Endothelial cell of umbilical vein (primary cell): ENCODE measurements at places on chromosomes 16 and 17. TPM values are rescaled to one million over a fixed set of nuclear protein-coding genes. Genes with fewer than 3 reads are reported as not detected.

The PRSS21 gene
- polyA plus RNA-seq = 0.19 and 0.28 TPM in 2 replicates

The PITPNM3 gene
- polyA plus RNA-seq = 1.0 and 1.1 TPM in 2 replicates

The PTX4 gene
- polyA plus RNA-seq = not detected in 2 replicates

The PRDM7 gene
- not detected in 2 replicates for polyA plus RNA-seq

The KRTAP9-2 gene
- not detected in 2 replicates for polyA plus RNA-seq

The KRTAP9-8 gene
- polyA plus RNA-seq = not detected in 2 replicates

The BICDL2 gene
- polyA plus RNA-seq = not detected in 2 replicates

The MT4 gene
- polyA plus RNA-seq = not detected in 2 replicates

The EVI2A gene
- polyA plus RNA-seq = 0.06 and 0.07 TPM in 2 replicates

The SCGB1C2 gene
- not detected in 2 replicates for polyA plus RNA-seq

The GNGT2 gene
- 2.1 and 2.8 TPM in 2 replicates for polyA plus RNA-seq

The HOXB8 gene
- 1.6 and 2.4 TPM in 2 replicates for polyA plus RNA-seq

The ZDHHC7 gene
- 46.2 and 76.3 TPM in 2 replicates for polyA plus RNA-seq

The CTF1 gene
- 4.3 and 4.7 TPM in 2 replicates for polyA plus RNA-seq

The PABPN1L gene
- polyA plus RNA-seq = not detected in 2 replicates

The ABCA8 gene
- polyA plus RNA-seq = 0.89 and 0.99 TPM in 2 replicates
